ENCODE measurements at places on chromosomes 11 and 22.

DNA sequence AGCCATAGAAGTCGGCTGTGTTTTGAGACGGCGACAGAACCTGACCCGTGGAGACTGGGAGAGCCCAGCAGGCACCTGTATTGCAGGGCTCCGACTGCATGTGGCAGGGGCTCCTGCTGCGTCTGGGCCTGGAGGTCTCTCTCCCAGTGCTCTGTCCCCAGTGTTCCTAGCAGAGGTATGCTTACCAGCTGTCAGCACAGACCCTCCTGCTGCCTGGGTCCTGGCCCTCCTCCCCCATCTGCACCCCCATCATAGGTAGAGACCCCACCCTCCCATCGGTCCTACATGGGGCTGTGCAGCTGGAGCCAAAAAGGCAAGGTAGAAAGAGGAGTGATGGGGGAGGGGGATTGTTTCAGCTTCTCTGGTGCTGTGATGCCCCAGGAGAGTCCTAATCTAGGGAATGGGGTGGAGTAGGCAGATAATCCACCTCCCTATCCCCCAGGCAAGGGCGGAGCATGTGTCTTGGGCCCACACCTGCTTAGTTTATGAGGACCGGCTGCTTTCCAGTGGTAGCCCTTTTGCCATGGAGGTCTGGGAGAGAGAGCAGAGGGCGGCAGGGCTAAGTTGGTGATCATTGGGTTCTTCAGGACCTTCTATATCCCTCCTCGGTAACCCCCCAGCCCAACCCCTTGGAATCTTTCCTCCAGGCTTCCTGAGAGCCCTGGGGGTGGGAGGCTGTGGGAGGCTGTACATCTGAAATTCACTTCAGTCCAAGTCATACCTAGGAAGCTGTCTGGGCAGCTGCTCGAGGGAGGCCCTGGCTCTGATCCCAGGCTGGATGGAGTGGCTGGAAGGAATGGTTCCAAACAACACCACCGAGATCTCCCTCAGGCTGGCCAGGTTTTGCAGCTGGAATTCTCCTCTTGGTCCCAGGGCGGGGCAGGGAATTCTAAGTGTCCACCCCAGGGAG is 5.3 kb downstream of the SLC7A4 start:
- DNase-seq: no peak

DNA sequence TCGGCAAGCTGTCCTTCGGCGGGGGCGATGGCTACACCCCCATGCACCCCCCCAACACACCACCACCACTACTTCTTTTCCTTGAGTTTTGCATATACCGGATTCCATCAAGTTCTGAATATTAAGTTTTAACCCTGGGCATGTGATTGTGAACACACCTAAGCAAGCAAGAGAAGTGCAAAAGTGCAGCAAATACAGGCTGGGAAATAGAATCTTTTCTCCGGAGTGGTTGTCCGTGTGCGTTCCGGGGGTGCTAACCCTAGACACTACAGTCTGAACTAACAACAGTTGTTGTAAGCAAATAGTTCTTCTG is 574 bp downstream of the PRSS23 start:
- DNase-seq: no peak

DNA sequence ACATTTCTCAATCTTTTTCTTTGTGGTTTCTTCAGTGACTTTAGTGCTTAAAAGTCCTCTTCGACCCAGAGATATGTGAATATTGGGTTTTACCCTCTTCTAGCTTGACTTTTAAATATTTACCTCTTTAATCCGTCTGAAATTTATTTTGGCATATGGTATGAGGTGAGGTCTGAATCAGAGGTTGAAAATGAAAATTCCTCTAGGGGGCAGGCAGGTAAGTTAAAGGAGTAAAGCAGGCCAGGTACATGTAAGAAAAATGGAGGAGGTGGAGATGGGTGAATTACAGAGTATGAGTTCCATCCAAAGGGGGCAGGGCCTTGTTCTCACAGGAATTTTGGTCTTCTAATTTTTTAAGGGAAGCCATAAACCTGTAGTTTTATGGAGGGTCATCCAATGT is 263.8 kb upstream of the NARS2 start:
- DNase-seq: no peak

DNA sequence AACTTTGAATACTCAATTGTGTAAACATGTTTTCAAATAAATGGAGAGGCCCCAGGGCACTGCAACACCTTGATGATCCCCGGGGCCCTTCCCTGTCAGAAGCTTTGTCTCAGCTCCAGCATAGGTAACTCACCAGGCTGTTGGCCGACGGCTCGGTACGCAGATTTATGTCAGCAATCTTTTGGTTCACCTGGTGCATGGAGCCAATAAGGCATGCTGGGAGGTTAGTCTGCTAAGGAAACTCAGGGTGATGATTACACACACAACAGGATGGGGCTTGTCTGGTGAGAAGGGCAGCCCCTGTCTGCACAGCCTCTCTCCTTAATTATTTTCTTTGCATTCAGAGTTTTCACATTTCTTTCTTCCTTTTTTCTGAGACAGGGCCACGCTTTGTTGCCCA is 10.8 kb downstream of the FAM227A start:
- DNase-seq: no peak

GRCh38 chr22:46354993-46355305 is 19.4 kb downstream of the TRMU start:
- DNase-seq: no peak

DNA sequence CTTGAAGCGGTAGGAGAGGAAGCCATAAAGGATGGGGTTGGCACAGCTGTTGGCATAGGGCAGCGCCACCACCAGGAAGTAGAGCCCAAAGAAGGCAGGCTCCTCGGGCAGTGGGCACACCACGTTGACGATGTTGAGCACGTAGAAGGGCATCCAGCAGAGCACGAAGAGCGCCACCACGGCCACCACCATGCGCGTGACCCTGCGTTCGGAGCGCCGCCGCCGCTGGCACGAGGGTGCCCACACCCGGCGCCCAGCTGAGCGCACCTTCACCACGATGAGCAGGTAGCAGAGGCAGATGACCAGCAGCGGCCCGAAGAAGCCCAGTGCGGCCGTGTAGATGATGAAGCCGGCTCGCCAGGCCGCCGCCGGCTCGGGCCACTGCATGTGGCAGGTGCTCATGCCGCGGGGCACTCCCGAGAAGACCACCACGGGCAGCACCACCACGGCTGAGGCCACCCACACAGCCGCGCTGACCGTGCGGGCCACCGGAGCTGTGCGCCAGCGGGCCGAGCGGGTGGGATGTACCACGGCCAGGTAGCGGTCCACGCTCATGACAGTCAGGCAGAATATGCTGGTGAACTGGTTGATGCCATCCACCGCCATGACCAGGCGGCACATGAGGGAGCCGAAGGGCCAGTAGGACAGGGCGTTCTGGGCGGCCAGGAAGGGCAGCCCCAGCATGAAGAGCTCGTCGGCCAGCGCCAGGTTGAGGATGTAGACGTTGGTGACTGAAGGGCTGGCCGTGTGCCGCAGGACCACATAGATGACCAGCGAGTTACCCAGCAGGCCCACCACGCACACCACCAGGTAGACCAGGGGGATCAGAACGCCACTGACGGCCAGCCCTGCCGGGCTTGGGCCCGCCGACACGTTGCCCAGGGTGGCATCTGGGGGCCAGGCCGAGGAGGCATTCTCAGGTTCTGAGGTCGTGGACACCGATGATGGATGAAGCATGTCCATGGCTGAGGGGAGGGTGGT is 5.1 kb downstream of the SSTR3 start:
- DNase-seq: no peak

DNA sequence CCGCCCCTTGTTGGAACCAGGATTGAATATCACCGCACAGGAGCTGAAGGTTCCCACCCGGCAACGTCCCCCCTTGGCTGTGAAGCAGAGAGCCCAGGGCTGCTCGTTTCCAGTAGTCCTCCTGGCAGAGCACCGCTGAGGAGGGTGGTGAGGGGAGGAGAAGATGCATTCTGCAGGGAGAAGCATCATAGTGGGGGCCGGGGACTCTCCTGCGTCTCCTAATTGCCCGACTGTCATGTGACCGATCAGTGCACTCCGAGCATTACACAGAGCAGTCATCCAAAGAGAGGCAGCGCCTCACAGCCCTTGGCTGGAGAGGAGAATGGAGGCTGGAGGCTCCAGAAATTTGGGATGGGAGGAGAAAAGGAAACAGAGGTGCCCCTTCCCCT is 85.0 kb upstream of the SEPTIN5 start:
- DNase-seq: no peak

DNA sequence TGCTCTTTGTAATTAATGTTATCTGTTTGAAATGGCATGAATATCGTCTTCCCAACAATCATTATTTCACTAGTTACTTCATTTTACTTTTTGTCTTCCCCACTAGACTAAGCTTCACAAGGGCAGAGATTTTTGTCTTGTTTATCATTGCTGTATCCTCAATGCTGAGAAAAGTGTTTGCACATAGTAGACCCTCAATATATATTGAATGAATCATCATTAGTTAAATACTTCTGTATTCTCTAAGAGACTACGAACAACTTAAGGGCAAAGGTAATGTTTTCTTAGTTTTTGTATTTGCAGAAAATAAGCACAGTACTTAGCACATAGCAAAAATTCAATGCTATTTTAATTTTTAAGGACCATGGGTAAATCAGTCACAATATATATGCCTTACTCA is 95.9 kb downstream of the CCDC73 start:
- no peak for DNase-seq

DNA sequence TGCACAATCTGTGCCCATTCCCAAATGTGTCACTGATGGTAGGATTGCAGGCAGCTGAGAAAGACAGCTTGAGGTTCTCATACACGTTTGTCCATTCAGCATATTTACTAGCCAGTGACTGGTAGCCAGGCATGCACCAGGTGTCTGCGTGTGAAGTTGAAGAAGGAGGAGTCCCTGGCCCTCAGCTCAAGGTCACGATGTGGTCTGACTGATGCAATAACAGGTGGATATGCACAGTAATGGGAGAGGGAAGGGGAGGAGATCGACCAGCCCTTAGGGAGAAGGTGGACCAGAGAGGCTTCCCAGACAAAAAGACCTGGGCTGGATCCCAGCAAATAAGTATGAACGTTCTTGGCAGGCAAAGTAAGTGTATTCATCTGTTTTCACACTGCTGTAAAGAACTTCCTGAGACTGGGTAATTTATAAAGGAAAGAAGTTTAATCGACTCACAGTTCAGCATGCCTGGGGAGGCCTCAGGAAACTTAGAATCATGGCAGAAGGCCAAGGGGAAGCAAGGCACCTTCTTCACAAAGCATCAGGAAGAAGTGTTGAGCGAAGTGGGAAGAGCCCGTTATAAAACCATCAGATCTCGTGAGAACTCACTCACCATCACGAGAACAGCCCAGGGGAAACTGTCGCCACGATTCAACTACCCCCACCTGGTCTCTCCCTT is 96.0 kb downstream of the MN1 start:
- no peak for DNase-seq

GRCh38 chr11:44199816-44200215 is 104.3 kb downstream of the EXT2 start:
- no peak for DNase-seq

- DNase-seq: no peak
Measured at GRCh38 chr11:8786933-8787332, 104.3 kb downstream of the RPL27A start.

DNA sequence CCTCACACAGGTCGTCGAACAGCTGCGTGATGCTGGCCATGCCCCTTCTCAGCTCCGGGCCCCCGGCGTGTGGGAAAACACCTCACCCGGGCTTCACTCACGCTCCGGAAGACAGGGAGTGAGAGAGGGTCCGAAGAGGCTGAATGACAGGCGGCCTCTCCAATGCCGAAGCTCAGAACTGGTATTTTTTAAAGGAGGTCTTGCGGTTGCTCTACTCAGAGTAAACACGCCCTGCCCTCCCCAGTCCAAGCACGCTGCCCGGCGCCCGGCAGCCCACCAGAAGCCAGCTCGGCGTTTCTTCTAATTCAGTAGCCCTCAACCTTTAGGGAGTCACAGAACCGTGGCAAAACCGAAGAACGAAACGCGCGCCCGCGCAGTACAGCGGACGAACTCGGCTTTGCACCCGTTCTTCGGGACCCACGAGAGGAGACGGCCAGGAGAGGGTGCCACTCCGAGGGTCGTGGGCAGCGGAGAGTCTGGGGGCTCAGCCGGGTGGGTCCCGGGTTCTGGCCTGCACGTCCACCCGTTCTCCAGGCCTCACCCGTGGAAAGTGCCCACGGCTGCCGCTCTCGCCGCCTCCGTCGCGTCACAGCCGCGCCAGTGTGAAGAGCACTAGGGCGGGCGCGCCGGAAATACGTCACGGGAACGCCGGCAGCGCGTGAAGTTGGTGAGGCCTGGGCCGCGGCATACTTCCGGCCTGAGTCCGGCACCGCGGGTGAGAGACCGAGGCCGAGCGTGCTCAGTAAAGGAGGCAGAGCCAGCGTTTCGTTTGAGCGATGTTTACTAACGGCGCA is at the start of gene TUBGCP6:
Gene TUBGCP6 (minus strand): TSS at position 604 of the 794 bp plus-strand sequence. CDS start 564 bp downstream, at position 40.
- DNase-seq: peak; percentile 86

DNA sequence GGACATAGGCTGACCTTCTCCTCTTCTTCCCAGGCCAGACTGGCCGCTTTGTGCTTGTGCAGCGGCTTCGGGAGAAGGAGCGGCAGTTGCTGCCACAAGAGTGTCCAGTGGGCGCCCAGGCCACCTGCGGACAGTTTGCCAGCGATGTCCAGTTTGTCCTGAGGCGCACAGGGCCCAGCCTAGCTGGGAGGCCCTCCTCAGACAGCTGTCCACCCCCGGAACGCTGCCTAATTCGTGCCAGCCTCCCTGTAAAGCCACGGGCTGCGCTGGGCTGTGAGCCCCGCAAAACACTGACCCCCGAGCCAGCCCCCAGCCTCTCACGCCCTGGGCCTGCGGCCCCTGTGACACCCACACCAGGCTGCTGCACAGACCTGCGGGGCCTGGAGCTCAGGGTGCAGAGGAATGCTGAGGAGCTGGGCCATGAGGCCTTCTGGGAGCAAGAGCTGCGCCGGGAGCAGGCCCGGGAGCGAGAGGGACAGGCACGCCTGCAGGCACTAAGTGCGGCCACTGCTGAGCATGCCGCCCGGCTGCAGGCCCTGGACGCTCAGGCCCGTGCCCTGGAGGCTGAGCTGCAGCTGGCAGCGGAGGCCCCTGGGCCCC is 1.4 kb downstream of the RASSF7 start:
- DNase-seq: no peak

GRCh38 chr11:107705027-107705426 is 6.8 kb downstream of the SLN start:
- DNase-seq: no peak

- no peak for DNase-seq
Measured at GRCh38 chr22:36377022-36377631, 10.6 kb downstream of the MYH9 start.

GRCh38 chr11:6627762-6628241 is 8.6 kb upstream of the TPP1 start:
- no peak for DNase-seq

DNA sequence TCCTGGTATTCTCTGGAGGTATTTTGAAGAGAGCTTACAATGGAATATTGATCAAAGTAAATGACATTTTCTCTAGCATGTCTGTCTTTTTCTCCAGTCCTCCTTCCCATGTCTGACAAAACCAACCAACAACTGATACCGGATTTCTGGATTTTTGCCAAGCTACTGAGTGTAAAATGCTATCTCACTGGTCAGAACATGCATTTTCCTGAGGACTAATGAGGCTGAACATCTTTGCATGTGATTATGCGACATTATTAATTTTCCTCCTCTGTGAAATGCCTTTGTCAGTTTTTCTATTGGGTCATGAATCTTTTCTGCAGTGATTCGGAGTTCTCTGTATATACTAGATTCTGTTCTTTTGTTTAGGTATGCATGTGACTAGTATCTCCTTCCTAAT is 51.4 kb downstream of the CDON start:
- no peak for DNase-seq

- DNase-seq: no peak
Measured at GRCh38 chr22:38454353-38455075, 485 bp downstream of the KCNJ4 start.

GRCh38 chr11:109304159-109304558 is 117.8 kb upstream of the C11orf87 start:
- DNase-seq: no peak
